Stimulated activated CD4-positive, alpha-beta T cell treated with anti-CD3 and anti-CD28 coated beads, TNF-alpha, amount 100 ng/mL, for 1 hour (primary cell): ENCODE measurements at places on chromosomes 6 and 20.

GRCh38 chr20:48926821-48927220 is 5.3 kb downstream of the ARFGEF2 start:
- DNase-seq = no peak

DNA sequence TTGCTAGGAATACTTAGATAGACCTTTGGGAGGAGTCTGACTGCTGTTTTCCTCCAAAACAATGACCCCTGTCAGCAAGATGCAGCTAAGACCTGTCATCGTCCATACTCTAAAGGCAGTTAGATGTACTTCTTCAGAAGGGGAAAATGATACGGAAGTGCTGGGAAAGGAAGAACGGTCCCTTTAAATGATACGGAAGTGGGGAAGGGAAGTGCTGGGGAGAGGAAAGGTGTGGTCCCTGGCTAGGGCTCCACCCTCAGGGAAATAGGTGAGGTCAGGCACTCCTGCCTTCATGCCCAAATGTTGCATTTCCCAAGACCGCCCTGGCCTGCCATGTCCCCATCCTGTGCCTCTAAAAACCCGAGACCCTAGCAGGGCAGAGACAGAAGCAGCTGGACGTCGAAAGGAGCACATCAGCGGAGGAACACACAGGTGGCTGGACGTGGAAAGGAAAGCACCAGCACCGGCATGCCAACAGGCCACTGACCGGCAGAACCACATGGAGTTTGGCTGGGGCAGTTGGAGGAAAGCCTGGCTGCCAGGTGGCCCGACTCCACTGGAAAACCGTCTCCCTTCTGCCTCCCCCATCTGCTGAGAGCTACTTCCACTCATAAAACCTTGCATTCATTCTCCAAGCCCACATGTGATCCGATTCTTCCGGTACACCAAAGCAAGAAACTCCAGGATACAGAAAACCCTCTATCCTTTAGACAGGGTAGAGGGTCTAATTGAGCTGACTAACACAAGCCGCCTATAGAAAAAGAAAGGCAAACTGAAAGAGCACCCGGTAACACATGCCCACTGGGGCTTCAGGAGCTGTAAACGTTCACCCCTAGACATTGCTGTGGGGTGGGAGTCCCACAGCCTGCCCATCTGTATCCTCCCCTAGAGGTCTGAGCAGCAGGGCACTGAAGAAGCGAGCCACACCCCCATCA is 94.6 kb downstream of the FAXC start:
- DNase-seq = no peak

- DNase-seq = no peak
Measured at GRCh38 chr6:160050022-160050421, 71.6 kb upstream of the SLC22A1 start.

DNA sequence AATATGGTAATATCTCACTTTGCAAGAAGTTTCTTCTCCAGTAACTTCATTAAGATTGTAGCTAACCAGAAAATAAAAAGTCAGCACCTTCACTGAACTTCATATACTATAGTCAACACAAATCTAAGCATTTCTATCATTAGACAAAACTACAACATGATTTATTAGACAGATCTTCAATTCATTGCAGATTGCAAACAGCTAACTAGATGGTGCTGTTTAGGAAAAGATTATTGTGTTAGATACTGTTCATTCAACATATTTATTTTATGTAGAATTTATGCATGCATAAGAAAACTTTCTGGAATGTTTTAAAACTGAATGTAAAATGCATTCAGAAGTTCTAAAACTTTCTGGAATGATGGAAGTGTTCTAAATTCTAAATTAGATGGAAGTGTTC is 442.1 kb downstream of the HTR1B start:
- DNase-seq = no peak

- no peak for DNase-seq
Measured at GRCh38 chr6:36979347-36979742, 6.7 kb downstream of the MTCH1 start.

GRCh38 chr20:25022680-25023079 is 30.1 kb upstream of the APMAP start:
- DNase-seq = no peak

DNA sequence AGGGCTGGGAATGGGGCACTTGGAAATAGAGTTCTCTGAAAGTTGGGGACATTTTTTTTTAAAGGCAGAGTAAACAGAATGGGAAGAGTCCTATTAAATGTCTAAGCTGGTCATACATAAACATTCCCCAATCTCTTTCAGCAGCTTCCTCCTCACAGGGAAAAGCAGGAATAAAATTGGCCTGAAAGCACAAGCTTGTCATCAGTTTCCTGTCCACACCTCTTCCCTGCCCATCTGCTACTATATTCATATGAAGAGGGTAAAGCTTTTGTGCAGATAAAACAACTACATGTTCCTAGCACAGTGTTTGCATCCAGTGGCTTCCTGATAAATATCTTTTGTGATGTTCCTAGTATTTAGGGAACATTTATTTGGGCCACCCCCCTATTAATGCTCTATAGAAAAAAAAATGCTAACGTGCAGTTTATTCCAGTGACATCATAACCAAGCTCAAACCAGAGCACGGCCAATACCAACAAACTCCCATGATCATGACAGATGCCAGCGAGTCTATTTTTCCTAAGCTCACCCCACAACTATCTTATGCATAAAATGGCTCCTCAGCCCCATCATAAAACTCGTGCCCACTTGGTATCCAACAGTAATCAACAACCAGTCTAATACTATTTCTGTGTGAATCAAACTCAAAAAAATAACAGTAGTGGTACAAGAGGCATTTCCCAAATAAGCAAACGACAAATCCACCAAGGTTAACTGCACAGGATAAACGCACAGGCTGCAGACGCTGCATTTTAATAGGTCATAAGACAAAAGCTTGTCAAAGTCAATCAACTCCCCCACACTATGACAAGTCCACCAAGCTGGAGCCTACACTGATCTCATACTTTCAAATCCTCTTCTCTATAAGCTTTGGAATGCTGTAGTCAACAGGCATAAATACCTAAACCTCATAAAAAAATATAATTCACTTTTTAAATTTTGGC is 95.3 kb downstream of the EPB41L2 start:
- no peak for DNase-seq

DNA sequence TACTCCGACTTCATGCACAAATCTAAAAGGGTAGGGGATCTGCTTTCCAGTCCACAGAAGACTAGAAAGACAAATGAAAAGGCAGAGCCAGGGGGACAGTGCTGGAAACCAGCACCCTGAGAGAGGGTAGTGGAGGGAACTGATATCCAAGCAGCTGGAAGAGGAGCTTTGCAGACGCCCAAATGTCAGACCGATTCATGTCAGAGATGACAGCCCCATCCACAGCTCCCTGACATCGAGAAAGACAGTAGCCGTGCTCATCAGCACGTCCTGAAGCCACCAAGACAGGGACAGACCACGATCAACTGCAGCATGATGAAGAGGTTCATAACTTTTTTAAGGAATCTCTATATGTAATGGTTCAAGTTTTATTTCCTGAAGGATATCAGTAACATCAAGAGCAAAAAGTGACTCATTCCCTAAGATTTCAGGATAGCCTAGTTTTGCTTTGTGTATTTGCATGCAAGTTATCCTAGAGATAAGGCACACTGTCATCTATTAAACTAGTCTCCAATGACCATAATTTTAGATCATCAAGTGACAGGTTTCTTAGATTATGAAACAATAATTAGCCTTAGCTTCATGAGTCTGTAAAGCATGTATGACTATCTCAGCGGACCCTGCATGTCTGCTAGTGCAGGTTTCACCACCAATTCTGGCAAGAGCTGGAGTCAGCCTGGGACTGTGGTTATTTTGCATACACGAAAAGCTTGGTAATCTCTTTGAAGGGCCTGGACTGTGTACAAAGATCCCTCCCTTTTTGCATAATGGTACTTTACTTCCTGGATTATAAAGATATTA is 43.0 kb downstream of the PRDM1 start:
- DNase-seq = no peak

DNA sequence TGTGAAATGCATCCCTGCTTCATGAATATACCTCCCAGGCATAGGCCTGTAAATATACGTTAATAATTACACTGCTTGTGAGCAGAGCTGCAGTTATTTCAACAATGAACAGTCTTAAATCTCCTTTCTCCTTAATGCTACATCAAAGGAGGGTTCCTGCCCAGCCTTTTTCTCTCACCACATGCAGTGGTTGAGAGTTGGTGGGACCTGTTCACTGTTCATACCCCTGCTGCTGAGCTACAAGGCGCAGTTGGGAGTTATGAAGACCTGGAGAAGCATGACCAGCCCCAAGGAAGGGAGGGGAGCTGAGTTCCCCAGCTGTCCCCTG is 111.9 kb upstream of the FOXQ1 start:
- no peak for DNase-seq

GRCh38 chr6:24274441-24275083 is 83.3 kb downstream of the DCDC2 start:
- no peak for DNase-seq

GRCh38 chr6:132209351-132209750 is 191.9 kb downstream of the MOXD1 start:
- DNase-seq = no peak

GRCh38 chr6:52157301-52157941 is 28.8 kb upstream of the IL17A start:
- DNase-seq = no peak

DNA sequence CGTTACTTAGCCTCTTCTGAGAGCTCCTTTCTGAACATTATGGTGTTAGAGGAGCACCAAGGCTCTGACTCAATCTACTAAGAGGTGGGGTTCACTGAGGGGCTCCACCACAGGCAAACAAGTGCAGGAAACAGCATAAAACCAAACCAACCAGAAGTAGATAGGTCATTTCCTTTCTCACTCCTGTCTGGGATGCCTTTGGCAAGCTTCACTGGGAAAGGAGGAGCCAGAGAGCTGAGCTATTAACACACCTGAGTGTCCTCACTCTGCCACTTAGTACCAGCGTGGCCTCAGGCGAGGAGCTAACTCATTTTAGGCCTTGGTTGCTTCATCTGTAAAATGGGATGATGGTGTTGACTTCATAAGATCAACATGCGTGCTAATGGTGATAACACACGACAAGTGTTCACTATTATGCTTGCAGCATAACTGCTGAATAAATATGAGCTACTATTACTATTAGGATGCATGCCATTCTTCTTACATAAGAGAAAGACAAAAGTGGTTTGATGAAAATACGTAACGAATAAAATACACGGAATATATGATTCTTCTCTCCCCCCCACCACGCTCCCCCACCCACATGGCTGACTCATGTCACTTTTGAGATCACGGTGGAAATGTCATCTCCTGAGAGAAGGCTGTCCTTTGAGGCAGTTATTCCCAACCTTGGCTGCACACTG is 185.4 kb downstream of the BCAS1 start:
- DNase-seq = no peak

DNA sequence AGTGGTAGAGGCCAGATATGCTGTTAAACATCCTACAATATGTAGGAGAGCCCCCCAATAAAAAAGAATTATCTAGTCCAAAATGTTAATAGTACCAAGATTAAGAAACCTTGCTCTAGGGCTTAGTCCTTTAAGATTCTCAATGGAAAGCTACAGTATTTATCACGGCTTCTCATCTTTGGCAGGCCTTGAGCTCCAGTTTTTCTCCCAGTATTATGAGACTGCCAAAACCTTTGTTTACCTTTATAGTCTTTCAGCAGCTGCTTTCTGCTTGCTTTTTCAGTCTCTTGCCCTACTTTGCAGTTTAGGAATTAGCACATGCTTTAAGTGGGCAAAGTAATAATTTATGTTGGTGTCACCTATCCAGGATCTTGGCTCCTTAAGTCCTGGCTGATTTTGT is 59.7 kb downstream of the NHLRC1 start:
- DNase-seq = no peak

- DNase-seq = no peak
Measured at GRCh38 chr6:35850208-35850607, 45.1 kb downstream of the LHFPL5 start.

GRCh38 chr20:60000271-60001042 is 42.2 kb downstream of the CDH26 start:
- no peak for DNase-seq

- no peak for DNase-seq
Measured at GRCh38 chr20:61808447-61808846, 257.2 kb downstream of the TAF4 start.

GRCh38 chr6:39800034-39801032 is 8.2 kb downstream of the DAAM2 start:
- DNase-seq = no peak

DNA sequence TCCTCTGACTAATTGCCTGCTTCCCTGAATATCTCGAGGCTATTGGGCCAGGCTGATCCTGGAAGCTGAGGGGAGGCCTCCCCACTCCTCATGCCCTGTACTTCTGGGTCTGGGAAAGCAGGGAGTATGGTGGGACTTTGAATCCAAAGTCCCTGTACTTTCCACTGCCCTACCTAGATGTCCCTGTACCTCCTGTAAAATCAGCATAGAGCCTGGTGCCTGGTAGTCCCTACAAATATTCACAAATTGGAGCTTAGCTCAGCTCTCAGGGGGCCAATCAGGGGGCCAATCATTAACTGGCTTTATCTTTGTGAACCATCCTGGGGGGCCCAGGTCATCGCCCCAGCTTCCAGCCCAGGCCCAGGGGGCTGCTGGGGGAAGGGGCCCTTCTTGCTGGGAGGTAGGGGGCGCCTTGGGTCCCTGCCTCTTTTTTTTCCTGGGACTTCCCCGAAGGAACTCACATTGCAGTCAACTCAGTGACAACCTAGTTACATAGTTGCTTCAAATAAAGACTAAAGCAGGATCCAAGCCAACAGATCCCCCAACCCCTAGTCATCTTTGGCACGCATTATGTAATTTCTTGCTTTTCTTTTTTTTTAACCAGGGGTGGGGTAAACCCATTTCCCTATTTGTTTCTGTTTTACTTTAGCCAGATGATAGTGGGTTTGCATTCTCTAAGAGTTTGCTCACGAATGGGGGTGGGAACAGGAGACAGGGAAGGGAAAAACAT is 6.9 kb upstream of the VEGFA start:
- no peak for DNase-seq

- DNase-seq = no peak
Measured at GRCh38 chr6:35765739-35766138, 10.7 kb upstream of the CLPSL2 start.

- DNase-seq = no peak
Measured at GRCh38 chr6:159935633-159936032, 33.2 kb upstream of the IGF2R start.

DNA sequence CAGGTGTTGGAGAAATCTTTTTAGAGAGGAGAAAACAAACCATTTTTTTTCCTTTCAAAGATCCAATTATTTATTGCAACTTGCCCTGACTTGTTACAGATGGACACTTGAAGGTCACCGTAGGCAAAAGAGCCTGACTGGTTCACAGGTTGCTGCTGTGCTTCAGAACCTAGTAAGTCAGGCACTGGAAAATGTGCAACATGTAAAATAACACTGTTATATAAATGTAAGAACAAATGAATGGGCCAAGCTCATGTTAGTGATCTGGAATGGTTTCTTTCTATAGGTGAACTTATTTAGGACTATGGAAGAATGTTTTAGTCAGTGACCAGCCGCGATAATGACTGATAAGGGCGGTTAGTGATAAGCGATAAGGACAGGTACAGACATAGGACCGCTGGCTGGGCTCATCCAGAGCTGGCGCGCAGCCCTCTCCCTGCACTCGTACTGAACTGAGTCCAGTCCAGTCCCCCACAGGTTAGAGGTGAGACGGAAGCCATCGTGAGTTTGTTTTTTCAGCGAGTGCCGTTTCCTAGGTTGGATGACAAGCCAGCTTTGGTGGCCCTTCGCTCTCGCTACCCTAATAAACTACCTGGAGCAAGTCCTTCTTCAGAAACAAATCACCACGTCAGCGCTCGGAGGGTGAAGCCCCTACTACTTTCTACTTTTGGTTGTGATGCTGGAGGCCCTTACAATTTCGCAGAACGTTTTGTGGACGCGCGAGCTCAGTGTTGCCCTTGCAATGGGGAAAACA is 94.4 kb upstream of the PRDM1 start:
- DNase-seq = no peak
